H9 (cell line): ENCODE measurements at places on chromosomes 4 and X. TPM values are rescaled to one million over a fixed set of nuclear protein-coding genes. Genes with fewer than 3 reads are reported as not detected.
A peak's percentile ranks its signal among the peaks of the same experiment; 100 is the strongest.

Gene JAKMIP1
- total RNA-seq: 1.3 and 1.5 TPM in 2 replicates

DNA sequence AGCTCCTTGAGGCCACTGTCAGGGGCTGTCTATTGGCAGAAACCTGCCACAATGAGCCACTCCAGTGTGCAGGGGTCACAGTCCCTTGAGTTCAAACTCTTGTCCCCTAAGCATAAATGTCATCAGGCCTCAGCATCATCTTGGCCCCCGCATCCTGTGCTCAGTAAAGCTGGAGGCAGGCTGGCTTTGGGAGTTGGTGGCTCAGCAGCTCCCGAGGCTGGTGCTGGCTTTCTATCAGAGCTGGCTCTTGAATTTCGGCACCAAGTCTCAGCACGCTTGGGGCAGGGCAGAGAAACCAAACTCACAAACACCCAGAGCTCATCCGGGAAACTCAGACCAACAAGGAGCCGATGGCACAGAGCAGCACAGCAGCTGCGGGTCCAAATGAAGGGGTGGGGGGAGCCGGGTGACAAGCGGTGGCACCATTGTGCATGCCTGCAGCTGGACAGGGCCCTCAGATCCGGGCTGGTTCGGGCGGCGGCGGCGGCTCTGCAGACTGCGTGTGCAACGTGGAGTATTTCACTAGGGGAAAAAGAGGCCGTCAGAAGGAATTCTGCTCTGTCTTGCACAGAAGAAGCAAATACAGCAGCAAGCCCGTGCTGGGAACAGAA is 75.5 kb downstream of the MTMR1 start:
- DNase-seq: no peak
- no peak overlapping the region for H3K4me3 ChIP-seq
- peaks cover 4% of the 10 kb centered on the region; the same call in 1 of the 2 replicates for H3K4me1 ChIP-seq

DNA sequence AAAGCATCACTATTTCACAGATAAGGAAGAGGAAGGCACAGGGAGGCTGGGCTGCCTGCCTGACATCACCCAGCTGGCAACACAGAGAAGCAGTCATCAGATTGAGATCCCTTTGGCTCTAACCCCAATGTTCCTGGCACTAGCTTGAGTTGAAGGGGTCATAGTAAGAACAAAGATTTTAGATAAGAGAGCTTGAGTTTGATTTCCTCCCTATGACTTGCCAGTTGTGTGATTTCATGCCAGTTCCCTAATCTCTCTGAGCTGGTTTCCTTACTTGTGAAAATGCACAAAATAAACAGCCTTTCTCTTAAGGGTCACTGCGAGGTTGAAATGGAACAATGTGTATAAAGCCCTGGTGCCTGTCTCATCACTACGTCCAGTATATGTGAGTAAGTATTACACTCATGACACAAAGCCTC is 475.4 kb upstream of the HS3ST1 start:
- H3K36me3 ChIP-seq: peaks cover under 1% of the 10 kb centered on the region; the same call in 1 of the 3 replicates
- DNase-seq: no peak
- H3K27ac ChIP-seq: no peak overlapping the region
- no peaks in the 10 kb centered on the region for H3K4me1 ChIP-seq
- H3K27me3 ChIP-seq: no peaks in the 10 kb centered on the region

GRCh38 chr4:109365939-109366338 is 63.5 kb upstream of the COL25A1 start:
- DNase-seq: no peak
- H3K36me3 ChIP-seq: no peaks in the 10 kb centered on the region
- no peak overlapping the region for H3K4me3 ChIP-seq
- no peaks in the 10 kb centered on the region for H3K4me1 ChIP-seq
- no peaks in the 10 kb centered on the region for H3K27me3 ChIP-seq
- no peak overlapping the region for H3K27ac ChIP-seq

Gene GC
- 0.15 TPM in 1 of 2 replicates, not detected in the other for total RNA-seq

GRCh38 chr4:39042366-39042765 is 10.2 kb upstream of the TMEM156 start:
- peaks cover 2% of the 10 kb centered on the region; the same call in 1 of the 2 replicates for H3K4me1 ChIP-seq
- peaks cover 2% of the 10 kb centered on the region; the same call in 1 of the 3 replicates for H3K36me3 ChIP-seq
- no peak overlapping the region for H3K4me3 ChIP-seq
- DNase-seq: no peak
- no peak overlapping the region for H3K27ac ChIP-seq

Gene SOWAHB
- total RNA-seq: 0.13 and 0.26 TPM in 2 replicates

GRCh38 chr4:16693641-16694040 is 204.8 kb downstream of the LDB2 start:
- H3K27ac ChIP-seq: peak overlapping the region; percentile 81
- no peak for DNase-seq
- H3K27me3 ChIP-seq: no peaks in the 10 kb centered on the region
- H3K36me3 ChIP-seq: peaks cover 8% of the 10 kb centered on the region; the same call in 2 of the 3 replicates
- H3K4me3 ChIP-seq: no peak overlapping the region
- H3K4me1 ChIP-seq: peaks cover 25% of the 10 kb centered on the region

Gene ZNF711
- total RNA-seq: 13.5 and 14.9 TPM in 2 replicates

Gene ZDHHC15
- 1.9 and 2.7 TPM in 2 replicates for total RNA-seq

Gene HMX1
- 0.26 and 0.31 TPM in 2 replicates for total RNA-seq

Gene TRPC3
- 0.13 and 0.18 TPM in 2 replicates for total RNA-seq

GRCh38 chrX:123080065-123080464 is 104.0 kb upstream of the GRIA3 start:
- no peak for DNase-seq
- peaks cover 3% of the 10 kb centered on the region; the same call in 1 of the 2 replicates for H3K4me1 ChIP-seq
- H3K4me3 ChIP-seq: no peak overlapping the region
- H3K36me3 ChIP-seq: no peaks in the 10 kb centered on the region; the same call in 1 of the 2 replicates
- no peaks in the 10 kb centered on the region for H3K27me3 ChIP-seq

Gene GPR50
- total RNA-seq: 11.9 and 12.2 TPM in 2 replicates

Gene FATE1
- total RNA-seq: not detected in 2 replicates

Gene STARD8
- total RNA-seq: 0.39 and 0.52 TPM in 2 replicates

GRCh38 chr4:77586951-77587383 is 18.7 kb upstream of the CXCL13 start:
- no peaks in the 10 kb centered on the region for H3K36me3 ChIP-seq
- H3K4me3 ChIP-seq: no peak overlapping the region
- H3K4me1 ChIP-seq: peaks cover 4% of the 10 kb centered on the region; the same call in 1 of the 2 replicates

DNA sequence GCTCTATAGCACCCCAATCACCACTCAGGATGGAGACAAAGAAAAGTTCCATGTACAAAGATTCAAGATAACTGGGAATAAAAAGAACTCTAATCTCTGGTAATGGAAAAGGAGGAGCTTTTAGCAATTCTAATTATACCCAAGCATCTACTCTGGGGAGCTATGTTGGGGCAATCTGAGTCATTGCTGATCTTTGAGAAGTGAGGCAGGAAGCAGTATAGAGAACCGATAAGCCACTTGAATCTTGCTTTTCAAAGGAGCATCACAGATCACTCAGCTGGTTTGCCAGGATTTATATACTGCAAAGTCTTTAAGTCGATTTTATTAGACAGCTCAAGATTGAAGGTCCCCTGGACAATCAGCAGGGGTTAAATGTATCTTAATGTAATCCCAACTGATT is 220.0 kb downstream of the ENOX2 start:
- H3K4me1 ChIP-seq: no peaks in the 10 kb centered on the region
- H3K27me3 ChIP-seq: no peaks in the 10 kb centered on the region
- H3K4me3 ChIP-seq: no peak overlapping the region
- H3K36me3 ChIP-seq: no peaks in the 10 kb centered on the region
- DNase-seq: no peak

DNA sequence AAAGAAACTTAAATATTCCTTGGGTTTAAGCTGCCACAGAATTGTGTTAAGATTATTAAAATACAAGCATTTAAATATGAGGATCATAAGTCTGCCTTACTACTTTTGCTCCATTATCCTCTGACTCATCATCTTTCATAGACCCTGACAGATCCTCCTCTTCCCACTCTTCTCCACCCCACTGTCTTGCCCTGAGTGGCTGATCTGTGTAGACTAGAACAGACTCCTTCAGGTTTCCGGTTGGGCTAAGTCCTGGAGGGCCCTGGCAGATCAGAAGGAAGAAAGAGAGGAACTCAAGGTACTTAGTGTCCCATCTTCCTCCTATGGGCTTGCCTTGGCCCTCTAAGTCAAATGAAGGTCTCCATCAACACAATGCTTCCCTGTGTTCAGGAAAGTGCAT is 30.7 kb downstream of the PALLD start:
- H3K36me3 ChIP-seq: no peaks in the 10 kb centered on the region
- no peaks in the 10 kb centered on the region for H3K4me1 ChIP-seq
- no peaks in the 10 kb centered on the region for H3K27me3 ChIP-seq
- H3K4me3 ChIP-seq: no peak overlapping the region
- no peak for DNase-seq
- H3K27ac ChIP-seq: no peak overlapping the region

Gene ZFP42
- total RNA-seq: 191 and 193 TPM in 2 replicates

DNA sequence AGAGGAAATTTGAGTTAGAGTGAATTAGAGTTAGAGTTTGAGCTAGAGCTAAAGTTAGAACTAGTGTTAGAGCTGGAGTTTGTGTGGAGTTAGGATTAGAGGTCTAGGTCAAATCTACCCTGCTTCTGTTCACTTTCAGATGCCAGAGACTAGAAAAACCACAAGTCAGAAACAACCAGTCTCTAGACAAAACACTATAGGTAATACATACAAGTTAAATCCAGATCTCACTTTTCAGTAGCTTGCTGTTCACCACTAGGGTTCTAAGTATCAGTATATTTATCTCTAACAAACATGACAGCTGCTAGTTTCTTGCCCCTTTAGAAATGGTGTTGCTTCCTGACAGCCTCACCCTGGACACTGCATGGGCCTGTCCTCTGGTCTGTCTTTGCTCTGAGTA is 300.7 kb downstream of the ARAP2 start:
- no peaks in the 10 kb centered on the region for H3K27me3 ChIP-seq
- no peak overlapping the region for H3K4me3 ChIP-seq
- no peak overlapping the region for H3K27ac ChIP-seq
- no peaks in the 10 kb centered on the region for H3K4me1 ChIP-seq
- H3K36me3 ChIP-seq: no peaks in the 10 kb centered on the region

GRCh38 chrX:103309860-103310554 is 783 bp downstream of the BEX2 start:
- peak overlapping the region; percentile 79 for H3K4me3 ChIP-seq
- H3K36me3 ChIP-seq: peaks cover 12% of the 10 kb centered on the region
- H3K27me3 ChIP-seq: no peaks in the 10 kb centered on the region
- H3K4me1 ChIP-seq: no peaks in the 10 kb centered on the region
- no peak overlapping the region for H3K27ac ChIP-seq

GRCh38 chrX:19739683-19740082 is 147.7 kb downstream of the SH3KBP1 start:
- no peak overlapping the region for H3K27ac ChIP-seq
- peak; percentile 59 for DNase-seq
- no peaks in the 10 kb centered on the region for H3K4me1 ChIP-seq
- H3K27me3 ChIP-seq: no peaks in the 10 kb centered on the region
- peaks cover 1% of the 10 kb centered on the region; the same call in 1 of the 3 replicates for H3K36me3 ChIP-seq

DNA sequence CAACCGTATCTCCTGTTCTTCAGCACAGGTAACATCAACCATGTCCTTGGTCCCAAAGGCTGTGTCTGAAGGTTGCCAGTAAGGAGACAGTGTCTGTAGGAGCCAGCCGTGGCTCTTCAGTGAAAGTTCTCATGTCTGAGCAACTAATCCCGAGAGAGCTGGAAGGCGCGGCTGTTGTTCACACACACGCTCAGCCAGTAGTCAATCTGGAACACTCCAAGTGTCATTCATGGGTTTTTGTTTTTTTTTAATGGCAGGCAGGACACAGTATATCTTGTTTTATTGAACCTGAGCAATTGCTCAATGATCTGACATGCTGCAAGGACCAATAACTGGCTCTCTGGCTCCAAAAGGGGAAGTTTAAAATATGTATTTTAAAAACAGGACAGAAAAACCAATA is 48.4 kb upstream of the MAP3K15 start:
- no peaks in the 10 kb centered on the region; the same call in 1 of the 2 replicates for H3K4me1 ChIP-seq
- H3K36me3 ChIP-seq: no peaks in the 10 kb centered on the region
- no peak for DNase-seq
- H3K27ac ChIP-seq: no peak overlapping the region
- H3K4me3 ChIP-seq: no peak overlapping the region

Gene AMBN
- total RNA-seq: not detected in 2 replicates

- H3K27me3 ChIP-seq: no peaks in the 10 kb centered on the region
- H3K36me3 ChIP-seq: no peaks in the 10 kb centered on the region; the same call in 2 of the 3 replicates
- H3K27ac ChIP-seq: no peak overlapping the region
Observed at GRCh38 chrX:147403040-147403439, 508.7 kb upstream of the FMR1 start.

Gene MPP1
- 16.4 and 17.9 TPM in 2 replicates for total RNA-seq

GRCh38 chr4:2638730-2639129 is 102.3 kb downstream of the FAM193A start:
- no peak for DNase-seq
- H3K4me3 ChIP-seq: no peak overlapping the region
- peaks cover 22% of the 10 kb centered on the region; the same call in 2 of the 3 replicates for H3K36me3 ChIP-seq
- H3K27ac ChIP-seq: no peak overlapping the region
- no peaks in the 10 kb centered on the region for H3K4me1 ChIP-seq

DNA sequence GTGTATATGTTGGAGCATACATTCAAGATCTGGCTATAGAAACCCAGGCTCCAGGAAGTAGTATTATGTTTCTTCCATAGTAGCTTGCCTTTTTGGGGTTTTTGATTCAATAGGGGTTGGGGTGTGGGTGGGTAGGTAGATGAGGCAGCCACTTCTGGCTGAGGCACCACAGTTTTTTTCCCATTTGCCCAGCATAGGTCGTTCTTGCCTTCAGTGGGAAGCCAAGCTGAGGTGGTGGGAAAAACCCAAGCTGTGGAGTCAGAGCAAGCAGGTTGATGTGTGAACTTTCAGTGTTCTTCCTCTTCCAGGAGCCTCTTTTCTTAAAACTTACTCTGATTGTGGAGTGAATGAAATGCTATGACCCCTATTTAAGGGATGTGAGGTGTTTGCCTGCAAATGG is 67.0 kb upstream of the RPS6KA3 start:
- no peaks in the 10 kb centered on the region for H3K4me1 ChIP-seq
- no peak for DNase-seq
- no peak overlapping the region for H3K27ac ChIP-seq
- peaks cover 12% of the 10 kb centered on the region; the same call in 1 of the 2 replicates for H3K27me3 ChIP-seq
- no peak overlapping the region for H3K4me3 ChIP-seq
- H3K36me3 ChIP-seq: no peaks in the 10 kb centered on the region

DNA sequence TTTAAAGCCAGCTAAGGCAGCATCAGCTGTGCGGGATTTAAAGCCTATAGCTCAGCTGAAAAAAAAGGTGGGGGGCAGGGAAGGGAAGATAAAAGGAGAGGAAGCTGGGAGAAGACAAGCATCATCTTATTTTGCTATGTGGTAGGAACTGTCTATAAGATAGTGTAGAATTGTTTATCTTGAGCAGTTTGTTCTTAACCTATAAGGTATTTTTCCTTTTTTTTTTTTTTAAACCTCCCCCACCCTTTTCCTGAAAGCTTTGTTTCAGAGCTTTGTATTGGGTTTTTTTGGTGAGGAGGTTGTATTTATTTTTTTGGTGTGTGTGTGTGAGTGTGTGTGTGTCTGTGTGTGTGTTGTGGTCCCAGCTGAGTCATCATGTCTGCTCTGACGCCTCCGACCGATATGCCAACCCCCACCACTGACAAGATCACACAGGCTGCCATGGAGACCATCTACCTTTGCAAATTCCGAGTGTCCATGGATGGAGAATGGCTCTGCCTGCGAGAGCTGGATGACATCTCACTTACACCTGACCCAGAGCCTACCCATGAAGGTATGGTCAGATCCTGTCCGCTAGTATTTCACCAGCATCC is 531 bp downstream of the RUFY3 start:
- no peak for DNase-seq
- no peak overlapping the region for H3K27ac ChIP-seq
- H3K4me1 ChIP-seq: peaks cover 5% of the 10 kb centered on the region; the same call in 1 of the 2 replicates
- no peak overlapping the region for H3K4me3 ChIP-seq
- H3K36me3 ChIP-seq: no peaks in the 10 kb centered on the region; the same call in 1 of the 2 replicates
- no peaks in the 10 kb centered on the region for H3K27me3 ChIP-seq
